ENCODE measurements at places on chromosomes 4 and X.

DNA sequence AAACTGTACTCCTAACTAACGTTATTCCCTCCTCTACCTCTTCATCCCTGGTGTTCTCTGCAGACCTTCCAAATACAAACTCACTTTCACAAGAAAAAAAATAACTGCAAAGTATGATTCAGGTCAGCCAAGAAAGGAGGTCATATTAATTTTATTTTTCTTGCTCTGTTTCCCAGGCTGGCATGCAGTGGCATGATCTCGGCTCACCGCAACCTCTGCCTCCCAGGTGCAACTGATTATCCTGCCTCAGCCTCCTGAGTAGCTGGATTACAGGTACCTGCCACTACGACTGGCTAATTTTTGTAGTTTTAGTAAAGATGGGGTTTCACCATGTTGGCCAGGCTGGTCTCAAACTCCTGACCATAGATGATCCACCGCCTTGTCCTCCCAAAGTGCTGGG lies 156.6 kb downstream of the CHIC2 start:
- no peak for DNase-seq

DNA sequence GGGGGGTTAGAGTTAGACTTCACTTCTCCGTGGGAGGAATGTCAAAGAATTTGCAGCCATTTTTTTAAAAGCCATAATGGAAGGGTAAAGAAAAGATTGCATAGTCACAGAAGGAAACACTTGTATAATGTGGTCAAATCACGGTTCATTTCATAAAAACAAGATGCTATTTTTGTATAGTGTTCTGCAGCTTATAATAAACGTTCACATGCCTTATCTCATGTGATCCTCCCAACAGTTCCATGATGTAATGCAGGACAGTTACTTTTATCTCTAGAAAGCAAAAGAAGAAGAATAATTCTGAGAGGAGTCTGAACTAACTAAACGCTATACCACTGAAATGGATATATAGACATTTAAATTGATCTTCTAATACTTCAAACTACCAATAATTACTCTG lies 71.3 kb upstream of the CAMK2D start:
- DNase-seq = no peak

DNA sequence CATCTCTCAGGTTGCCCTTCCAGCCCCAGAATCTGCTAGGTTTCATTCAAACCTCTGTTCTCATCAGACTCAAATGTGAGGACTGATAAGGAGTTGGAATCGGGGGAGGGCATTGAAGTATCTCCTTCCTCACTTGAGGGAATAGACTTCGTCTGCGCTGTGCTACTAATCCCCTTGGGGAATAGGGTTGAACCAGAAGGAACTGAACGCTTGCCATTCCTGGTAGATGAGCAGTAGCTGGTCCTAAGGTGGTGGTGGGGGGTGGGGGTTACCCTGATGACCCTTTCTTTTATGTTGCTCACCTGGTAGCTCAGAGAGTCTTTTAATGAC lies 692 bp upstream of the SLC9A7 start:
- no peak for DNase-seq

DNA sequence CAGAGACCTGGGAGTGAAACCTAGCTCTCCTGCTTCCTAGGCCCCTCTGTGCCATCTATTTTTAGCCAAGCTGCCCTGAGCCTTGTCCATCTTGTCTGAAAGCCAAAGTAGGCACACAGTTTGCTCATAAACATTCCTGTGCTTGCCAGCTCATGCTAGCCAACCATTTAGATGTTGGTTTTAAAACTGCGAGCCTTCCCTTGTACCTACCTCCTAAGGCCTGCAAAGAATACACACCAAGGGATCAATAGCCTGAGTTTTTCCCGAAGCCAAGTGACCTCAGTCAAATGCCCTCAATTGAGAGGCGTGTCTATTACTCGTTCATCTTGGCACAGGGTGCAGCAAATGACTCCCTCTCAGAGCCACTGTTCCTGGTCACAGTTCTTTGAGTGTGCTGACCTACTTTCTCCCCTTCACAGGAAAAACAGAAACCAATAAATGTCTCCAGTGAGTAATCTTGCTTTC lies 48.5 kb downstream of the ZCCHC12 start:
- no peak for DNase-seq

DNA sequence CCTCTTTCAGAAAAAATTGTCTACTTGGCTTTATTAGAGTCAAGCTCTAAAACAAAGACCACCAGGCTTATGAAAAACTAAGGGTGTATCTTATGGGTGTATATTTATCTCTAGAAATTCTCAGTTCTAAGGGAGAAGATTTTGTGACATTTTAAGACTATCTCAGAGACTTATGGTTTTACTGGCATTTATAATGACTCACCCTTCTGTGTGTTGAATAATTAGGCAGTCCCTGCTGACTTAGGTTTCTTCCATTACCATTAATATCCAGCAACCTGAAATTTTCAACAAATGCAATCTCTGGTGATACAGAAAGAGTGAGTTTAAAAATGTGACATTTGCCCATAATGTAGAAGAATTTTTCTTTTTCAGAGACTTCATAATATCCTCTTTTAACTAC lies 1015.0 kb upstream of the AGA start:
- DNase-seq = no peak

GRCh38 chrX:68249903-68250302 lies 183.4 kb downstream of the OPHN1 start:
- DNase-seq = no peak

DNA sequence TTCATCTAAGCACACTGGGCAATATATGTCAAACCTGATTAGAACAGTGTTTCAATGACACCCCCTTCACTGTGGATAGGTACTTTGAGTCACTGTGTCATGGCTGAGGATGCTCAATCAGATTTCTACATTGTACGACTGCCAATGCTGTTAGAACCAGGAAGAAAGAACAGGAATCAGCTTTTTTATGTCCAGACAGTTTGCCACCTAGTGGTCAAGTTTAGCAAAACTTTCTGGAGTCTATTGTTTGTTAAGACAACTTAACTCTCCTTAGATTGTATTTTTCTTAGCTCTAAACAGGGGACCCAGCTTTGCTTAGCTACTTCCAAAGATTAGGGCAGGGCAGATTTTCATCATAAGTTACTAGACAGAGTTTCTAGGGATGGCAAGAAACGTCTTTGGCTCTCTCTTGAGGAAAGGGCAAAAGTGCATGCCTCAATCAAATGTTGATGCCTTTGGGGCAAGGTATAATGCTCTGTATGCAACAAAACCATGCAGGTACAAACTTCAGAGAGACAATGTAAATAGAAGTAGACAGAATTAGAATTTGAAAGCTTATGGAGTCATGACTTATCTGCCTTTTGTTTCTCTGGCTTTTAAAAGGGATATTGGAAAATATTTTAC lies 40.5 kb upstream of the BMP3 start:
- DNase-seq = peak; percentile 20

- DNase-seq = no peak
Observed at GRCh38 chrX:148601034-148601433, 100.6 kb downstream of the AFF2 start.

DNA sequence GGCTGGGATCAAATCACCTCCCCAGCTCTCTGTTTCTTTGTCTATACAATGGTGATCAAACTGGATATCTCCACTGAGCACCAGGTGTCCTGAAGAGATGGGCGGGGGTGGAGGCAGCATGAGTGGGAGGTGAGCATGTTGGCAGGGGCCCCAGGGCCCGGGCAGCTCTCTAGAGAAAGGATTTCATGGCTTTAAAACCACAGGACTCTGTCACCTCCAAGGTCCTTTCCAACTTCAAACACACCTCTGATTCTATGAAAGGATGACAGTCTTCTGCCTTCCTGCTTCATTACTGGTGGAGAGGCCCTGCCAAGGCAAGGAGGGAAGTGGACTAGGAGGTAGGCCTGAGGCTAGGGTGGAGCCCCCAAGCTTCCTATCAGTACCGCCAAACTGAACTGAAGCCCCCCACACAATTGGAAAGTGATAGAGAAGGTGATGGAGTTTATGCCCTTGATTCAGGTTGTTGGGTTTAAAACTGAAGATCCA lies 38.6 kb downstream of the TRIM2 start:
- DNase-seq = no peak

GRCh38 chr4:14749910-14750309 lies 252.4 kb upstream of the CPEB2 start:
- no peak for DNase-seq

GRCh38 chrX:63354484-63354883 lies 3.4 kb upstream of the SPIN4 start:
- no peak for DNase-seq

DNA sequence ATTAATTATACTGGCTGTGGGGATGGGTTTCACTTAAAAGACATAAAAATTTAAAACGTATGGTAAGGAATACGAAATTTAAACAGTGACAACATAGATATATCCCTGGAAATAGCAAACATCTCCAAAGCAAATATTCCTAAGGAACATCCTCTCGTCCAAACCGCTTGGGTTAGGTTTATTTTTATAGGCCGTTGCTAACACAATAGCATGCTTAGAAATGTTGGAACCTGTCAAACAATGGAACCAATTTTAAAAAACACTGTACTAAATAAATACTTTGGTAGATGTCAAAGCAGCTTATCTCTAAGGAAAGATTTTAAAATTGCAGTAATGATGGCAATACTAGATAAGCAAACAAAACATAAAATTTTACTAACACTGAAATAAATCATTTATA lies 45.4 kb downstream of the SEC24D start:
- no peak for DNase-seq

DNA sequence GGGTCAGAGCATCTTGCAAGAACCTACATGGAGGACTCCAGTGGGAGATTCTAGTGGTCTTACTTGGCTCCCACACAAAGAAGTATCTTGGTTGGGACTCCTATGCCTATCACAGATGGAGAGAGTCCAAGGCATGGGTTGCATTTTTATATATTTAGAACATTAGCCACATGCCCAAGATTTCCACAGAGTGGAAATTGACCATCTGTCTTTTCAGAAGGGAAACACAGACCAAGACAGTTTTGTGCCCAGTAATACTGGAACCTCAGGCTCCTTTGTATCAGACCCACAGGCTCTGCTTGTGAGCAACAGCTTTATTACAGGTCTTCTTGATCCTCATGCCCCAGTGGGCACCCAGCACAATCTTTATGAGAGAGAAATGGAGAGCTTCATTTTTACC lies 43.6 kb downstream of the PAGE2 start:
- DNase-seq = no peak

DNA sequence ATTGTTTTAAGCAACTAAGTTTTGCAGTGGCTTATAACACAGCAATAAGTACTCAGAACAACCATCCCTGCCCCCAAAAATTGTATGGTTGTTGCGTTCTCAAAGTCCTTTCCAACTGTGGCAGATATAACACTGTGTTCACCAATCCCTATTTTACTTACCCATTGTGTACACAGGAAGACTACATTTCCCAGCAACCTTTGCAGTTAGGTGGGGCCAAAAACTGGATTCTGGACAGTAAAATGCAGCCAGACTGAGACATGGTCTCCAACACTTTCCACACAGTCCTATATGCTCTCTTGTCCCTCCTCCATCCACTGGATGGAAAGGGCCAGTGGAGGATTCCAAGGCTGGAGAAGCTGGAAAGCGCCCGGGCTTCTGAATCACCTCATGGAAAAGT lies 523.6 kb downstream of the BCOR start:
- DNase-seq = no peak

- DNase-seq = no peak
Observed at GRCh38 chr4:7381221-7381889, 53.4 kb downstream of the PSAPL1 start.

GRCh38 chr4:157246964-157247363 lies 26.4 kb downstream of the GRIA2 start:
- no peak for DNase-seq

DNA sequence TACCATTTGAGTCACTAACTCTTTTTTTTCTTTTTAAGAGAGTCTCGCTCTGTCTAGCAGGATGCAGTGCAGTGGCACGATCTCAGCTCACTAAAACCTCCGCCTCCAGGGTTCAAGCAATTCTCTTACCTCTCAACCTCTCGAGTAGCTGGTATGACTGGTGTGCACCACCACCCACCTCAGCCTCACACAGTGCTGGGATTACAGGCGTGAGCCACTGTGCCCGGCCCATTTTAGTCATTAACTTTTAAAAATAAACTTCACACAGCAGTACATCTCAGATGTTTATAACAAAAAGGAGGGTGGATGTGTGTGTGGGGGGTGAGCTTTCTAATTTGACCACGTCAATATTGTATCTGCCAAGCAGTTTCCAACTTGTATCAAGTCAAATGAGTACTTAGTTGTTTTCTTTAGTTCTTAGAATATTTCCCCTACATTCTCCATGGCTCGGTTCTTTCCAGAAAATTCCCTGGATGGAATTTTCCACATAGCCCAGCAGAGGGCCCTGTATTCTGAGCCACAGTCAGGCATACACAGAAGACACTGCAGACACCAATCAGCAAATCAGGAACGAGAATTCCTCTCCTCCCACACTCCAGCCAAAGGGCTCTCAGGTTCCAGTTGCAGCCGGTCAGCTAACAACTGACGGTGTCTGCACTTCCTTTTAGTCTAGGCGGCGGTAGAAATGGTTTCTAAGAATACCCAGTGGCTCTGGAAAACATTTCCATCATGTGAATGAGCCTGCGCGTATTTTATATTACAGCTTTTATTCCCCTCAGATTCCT lies 20.1 kb upstream of the ARAF start:
- peak; percentile 33 for DNase-seq

GRCh38 chrX:136310411-136310810 lies 9.6 kb downstream of the ADGRG4 start:
- DNase-seq = no peak
